Activated B cell treated with CpG ODN at 0.5 μM for 24 hours (primary cell): ENCODE measurements at places on chromosomes 4 and X. TPM values are rescaled to one million over a fixed set of nuclear protein-coding genes. Genes with fewer than 3 reads are reported as not detected.

Gene GPC4
- total RNA-seq, result 0.16 and 0.20 TPM in 2 replicates

Gene CTAG2
- not detected in 2 replicates for total RNA-seq

GRCh38 chrX:105610411-105610810 lies 211.9 kb upstream of the NRK start:
- no peaks in the 10 kb centered on the region for H3K4me1 ChIP-seq
- H3K36me3 ChIP-seq, result no peaks in the 10 kb centered on the region
- H3K27me3 ChIP-seq, result no peaks in the 10 kb centered on the region
- no peak for DNase-seq
- no peak overlapping the region for H3K4me3 ChIP-seq
- no peak overlapping the region for H3K27ac ChIP-seq

GRCh38 chrX:100648458-100649417 lies 4.7 kb downstream of the SRPX2 start:
- no peak overlapping the region for H3K27ac ChIP-seq
- no peak overlapping the region for H3K4me3 ChIP-seq
- DNase-seq, result no peak
- peaks cover 12% of the 10 kb centered on the region for H3K27me3 ChIP-seq

DNA sequence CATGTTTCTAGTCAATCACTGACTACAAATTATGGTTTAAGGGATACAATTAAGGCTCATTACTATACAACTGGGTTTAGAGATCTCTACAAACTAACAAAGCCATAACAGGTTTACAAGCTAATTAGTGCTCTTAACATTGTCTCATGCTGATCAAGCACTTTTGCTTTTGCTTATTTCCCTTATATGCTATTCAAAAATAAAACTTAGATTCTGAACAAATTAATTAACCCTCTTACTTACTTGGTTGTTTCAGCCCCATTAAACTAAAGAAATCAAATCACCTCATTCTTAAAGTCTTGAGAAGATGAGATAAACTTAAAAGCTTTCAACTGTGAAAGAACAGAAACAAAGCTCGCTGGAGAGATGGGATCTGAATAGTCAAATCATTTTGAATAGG lies 2024.5 kb upstream of the ADGRL3 start:
- H3K4me3 ChIP-seq, result no peak overlapping the region
- no peak for DNase-seq
- no peak overlapping the region for H3K27ac ChIP-seq
- H3K4me1 ChIP-seq, result no peaks in the 10 kb centered on the region
- no peaks in the 10 kb centered on the region for H3K27me3 ChIP-seq

GRCh38 chr4:118760092-118760491 lies 74.9 kb downstream of the METTL14 start:
- H3K27me3 ChIP-seq, result no peaks in the 10 kb centered on the region
- H3K4me1 ChIP-seq, result peaks cover 23% of the 10 kb centered on the region
- peak overlapping the region; percentile 38 for H3K27ac ChIP-seq
- DNase-seq, result no peak

DNA sequence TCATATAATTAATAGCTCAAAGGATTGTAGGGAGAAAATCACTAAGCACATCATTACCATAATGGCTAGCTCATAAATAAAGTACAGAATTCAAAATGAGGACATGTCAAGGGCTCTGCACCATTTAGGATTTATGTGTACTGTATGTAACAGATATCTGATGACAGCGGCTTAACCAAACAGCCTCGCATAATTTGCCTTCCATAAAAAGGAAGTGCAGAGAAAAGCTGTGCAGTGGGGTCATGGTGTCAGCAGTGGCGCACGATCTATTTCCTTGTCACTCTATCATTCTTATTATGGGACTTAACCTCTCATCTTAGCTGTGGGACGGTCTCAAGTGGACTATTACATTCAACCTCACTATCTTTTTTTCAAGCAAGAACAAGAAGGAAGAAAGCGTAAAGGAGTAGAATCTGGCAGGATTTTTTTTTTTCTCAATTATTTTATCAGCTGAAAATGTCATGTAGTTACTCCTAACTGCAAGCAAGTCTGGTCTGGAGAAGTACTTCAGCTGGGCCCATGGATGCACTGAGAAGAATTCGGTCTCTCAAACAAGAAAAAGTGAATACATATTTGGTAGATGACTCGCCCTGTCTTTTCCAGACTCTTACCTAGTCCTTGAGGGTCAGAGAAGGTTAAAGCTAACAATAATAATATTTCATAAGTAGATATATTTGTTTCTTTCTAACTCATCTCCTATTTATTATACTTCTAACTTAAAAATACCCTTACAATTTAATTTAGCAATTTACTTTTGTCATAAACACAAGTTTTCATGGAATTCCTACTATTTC lies 94.6 kb downstream of the COX18 start:
- H3K4me1 ChIP-seq, result no peaks in the 10 kb centered on the region
- H3K27ac ChIP-seq, result no peak overlapping the region
- H3K4me3 ChIP-seq, result no peak overlapping the region
- no peak for DNase-seq
- H3K27me3 ChIP-seq, result peaks cover 3% of the 10 kb centered on the region

Gene F8A2
- total RNA-seq, result not detected in 2 replicates

Gene ELK1
- total RNA-seq, result 26.5 and 31.8 TPM in 2 replicates

GRCh38 chr4:107252571-107252970 lies 216.5 kb upstream of the DKK2 start:
- DNase-seq, result no peak
- no peaks in the 10 kb centered on the region for H3K36me3 ChIP-seq
- H3K27me3 ChIP-seq, result no peaks in the 10 kb centered on the region
- H3K27ac ChIP-seq, result no peak overlapping the region
